ENCODE measurements at places on chromosomes 2 and 18.

DNA sequence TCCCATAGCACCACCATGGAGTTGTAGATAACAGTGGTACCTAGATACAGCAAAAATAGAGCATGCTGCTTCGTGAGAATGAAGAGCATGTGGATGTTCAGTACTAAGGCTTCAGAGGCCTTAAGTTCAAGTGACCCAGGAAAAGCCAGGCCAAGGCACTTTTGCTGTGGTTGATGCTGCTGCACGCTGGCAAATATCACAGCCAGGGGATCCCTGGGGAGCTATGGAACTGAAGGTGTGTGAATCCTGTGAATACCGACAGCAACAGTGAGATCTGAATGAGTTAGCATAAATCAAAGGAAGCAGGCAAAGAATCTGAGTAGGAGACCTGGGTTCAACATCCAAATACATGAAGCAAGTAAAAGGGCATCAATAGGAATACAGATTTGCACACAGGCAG, 158.6 kb upstream of the THUMPD2 start:
- no peak for DNase-seq

DNA sequence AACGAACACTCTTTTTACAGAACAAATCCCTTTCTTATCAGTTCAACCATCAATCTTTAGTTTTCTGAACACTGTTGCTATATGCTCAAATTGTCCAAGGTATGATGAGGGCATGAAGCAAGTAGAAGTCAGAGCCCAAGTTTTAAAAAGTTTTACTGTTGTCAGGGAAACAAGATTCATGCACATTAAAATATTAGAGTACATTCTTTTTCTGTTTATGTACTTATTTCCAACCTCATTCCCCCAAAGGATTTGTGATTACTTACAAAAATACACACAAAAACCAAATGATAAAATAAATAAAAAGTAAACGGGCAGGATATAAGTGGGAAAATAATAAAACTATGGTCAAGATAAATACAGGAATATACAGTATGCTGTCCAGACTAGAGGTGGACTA, 15.4 kb downstream of the NCKAP5 start:
- no peak for DNase-seq

DNA sequence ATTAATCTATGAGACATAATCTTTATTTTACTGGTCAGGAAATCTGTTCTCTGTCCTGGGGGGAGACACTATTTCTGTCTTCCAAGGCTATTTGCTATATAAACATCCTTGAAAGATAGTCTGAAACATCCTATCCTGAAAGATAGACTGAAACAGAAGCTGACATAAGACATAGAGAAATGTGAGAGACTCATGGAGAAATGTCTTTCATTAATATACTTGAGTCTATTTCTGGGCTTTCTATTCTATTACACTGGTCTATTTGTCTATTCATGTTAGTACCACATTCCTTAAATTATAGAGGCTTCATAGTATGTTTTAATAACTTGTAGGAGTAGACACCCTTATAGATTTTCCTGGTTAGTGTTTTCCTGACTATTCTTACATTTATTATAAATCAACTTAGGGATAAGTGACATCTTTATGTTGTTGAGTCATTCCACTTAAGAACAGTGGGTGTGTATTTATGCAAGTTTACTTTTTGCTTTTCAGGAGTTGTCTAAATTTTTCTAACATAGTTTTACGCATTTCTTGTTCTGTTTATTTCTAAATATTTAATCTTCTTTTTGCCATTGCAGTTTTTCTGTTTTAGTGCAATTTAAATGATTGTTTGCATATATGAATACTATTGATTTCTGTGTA, 244.9 kb upstream of the ZSWIM2 start:
- DNase-seq, result no peak

GRCh38 chr2:164913640-164914350, 41.5 kb downstream of the SLC38A11 start:
- DNase-seq, result no peak

DNA sequence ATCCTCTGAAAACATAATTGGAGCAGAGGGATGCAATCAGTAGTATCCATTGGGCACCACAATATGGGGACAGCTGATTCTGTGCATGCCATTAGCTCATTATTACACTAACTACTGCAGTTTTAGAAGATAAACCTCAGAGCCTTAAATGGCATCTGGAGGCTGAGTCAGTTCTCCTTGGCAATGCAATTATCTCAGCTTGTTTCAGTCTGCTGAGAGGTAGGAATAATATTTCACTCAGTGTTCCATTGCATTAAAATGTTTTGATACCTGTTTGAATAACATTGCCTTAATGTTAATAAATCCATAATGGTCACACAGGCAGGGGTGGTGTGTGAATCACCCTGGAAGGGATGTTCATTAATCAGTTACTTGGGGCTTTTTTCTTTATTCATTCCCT, 309.6 kb downstream of the LRRTM1 start:
- no peak for DNase-seq

DNA sequence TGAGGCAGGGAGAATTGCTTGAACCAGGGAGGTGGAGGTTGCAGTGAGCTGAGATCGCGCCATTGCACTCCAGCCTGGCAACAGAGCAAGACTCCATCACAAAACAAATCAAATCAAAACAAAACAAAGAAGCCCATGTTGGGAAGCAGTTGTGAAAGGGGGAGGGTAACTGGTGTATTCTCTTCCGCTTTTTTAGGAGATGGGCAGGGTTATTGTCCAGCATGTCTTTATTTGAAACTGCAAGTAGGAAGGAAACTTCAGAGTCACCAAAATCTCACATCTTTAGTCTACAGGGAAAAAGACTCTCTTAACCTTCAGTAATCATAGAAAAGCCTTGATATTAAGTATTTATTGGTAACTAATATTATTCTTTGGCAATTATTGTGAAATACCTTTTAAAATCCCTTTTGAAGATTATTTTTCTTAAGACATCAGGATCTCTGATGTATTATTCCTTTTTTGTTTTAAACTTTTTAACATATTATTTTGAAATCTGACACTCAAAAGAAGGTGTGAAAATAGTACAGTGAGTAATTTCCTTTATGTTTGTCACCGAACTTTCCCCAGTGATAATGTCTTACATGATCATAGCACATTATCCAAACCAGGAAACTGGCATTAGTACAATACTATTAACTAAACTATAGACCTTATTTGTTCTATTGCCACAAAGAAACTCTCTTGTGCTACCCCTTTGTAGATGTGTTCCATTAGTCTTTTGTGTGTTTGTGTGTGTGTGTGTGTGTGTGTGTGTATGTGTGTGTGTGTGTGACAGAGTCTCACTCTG, 84.3 kb upstream of the LTBP1 start:
- no peak for DNase-seq

- no peak for DNase-seq
Observed at GRCh38 chr18:79582978-79583377, 96.6 kb upstream of the CTDP1 start.

Measured in A549 (cell line).